Bone marrow (tissue), 2 donors: ENCODE measurements at places on chromosomes 4 and X.

GRCh38 chr4:77349796-77350195, 192.8 kb downstream of the CCNG2 start:
- no peak for DNase-seq

- no peak for DNase-seq
Measured at GRCh38 chrX:11180571-11180970, 69.4 kb downstream of the HCCS start.

GRCh38 chr4:142913461-142914030, 67.4 kb upstream of the INPP4B start:
- DNase-seq = no peak

DNA sequence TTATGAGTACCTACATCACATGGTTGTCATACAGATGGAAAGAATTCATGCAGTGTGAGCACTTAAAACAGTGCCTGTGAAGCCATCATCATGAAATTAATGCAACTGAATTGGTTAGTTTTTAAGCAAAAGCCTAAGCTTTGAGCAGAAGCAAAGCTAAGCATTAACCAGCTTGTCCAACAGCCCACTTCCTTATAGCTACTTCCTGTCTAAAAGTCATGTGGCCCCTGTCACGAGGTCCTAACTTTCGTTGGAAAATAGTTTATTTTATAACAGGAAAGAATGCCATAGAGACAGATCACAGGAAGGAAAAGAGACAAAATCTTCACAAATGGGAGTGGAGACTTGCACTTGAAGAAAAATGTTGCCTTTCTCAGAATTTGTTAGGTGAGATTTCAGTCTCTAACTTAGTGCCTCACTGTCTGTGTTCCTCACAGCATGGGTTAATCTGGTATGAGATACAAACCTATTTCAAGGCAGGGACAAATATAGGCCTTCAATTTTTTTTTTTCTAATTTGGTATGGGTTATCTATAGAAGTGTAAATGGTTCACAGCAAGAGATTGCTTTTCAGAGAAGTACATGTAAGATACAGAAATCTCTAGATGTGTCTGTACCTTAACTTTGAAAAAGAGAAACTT, 27.7 kb upstream of the VCX start:
- DNase-seq = no peak

GRCh38 chr4:156102411-156102810, 148.7 kb upstream of the CTSO start:
- no peak for DNase-seq

GRCh38 chr4:156779774-156780173, 191.8 kb downstream of the PDGFC start:
- no peak for DNase-seq

GRCh38 chr4:177057186-177057585, 252.5 kb upstream of the NEIL3 start:
- DNase-seq = no peak

GRCh38 chr4:85968945-85969819, 390.7 kb downstream of the MAPK10 start:
- no peak for DNase-seq

DNA sequence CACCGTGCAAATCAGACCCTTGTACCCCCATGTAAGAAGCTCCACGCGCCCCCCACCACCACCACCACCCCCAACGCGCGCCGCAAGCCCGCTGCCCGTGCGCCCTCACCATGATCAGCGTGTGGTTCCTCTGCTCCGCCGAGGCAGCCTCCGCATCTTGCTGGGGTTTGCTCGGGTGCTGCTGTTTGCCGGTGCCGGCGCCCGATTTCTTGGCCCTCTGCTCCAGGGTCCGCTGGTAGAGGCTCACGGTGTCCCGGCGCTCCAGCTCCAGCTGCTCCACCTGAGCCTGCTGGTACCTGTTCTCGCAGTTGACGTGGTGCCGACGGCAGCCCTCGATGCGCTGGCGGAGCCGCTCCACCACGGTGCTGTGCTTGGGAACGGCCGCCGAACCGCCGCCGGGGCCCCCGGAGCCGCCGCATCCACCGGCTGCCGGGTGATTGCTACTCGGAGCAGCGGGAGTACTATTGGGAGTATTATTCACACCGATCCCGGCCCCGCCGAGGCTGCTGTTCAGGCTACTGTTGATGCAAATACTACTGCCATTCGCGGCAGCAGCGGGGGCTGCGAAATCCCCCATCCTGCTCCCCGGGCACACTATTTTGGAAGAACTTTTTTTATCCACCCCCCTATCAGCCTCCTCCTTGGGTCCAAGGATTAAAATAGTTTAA, 1.1 kb downstream of the MAML3 start:
- no peak for DNase-seq

GRCh38 chr4:115424852-115425251, 311.4 kb upstream of the NDST4 start:
- DNase-seq = no peak

GRCh38 chrX:97987979-97988378, 1104.3 kb downstream of the RPA4 start:
- no peak for DNase-seq

- DNase-seq = no peak
Measured at GRCh38 chr4:504076-504475, 5.1 kb downstream of the PIGG start.

DNA sequence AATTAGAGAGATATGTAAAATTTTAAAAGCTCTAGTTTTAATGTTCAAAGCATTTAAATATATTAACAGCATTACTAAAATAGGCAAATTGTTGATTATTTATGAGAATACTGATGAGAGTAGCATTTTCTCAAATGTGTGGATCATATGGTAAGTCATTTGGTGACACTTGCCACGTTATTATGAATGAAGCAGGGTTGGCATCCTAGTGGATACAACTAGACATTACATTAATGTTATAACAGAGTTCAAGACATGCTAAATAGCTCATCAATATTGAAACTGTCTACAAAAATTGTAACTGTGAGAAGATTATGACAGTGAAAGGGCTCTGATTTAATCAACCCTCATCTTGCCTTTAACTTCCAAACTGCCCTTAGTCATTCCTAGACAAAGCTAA, 171.1 kb downstream of the PDGFC start:
- no peak for DNase-seq

- no peak for DNase-seq
Measured at GRCh38 chr4:135408109-135408508, 1206.5 kb upstream of the PABPC4L start.

DNA sequence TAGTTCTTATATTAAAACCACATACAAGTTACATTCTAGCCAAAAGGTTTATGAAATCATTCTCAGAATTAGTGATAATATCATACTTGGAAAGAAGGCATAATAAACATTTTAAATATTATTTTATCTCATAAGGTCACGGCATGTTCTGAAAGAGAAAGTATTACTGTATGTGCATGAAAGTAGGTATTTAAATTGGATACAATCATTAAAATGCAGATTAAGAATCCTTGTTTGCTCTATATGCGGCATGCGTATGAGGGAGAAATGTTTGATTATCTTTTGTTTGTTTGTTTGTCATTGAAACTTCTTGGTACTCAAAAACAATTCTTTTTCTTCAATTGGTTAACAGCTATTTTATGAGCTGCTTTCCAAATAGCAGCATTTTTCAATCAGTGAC, 183.9 kb upstream of the TLL1 start:
- DNase-seq = no peak

GRCh38 chr4:169902658-169903345, 123.4 kb downstream of the MFAP3L start:
- DNase-seq = no peak

DNA sequence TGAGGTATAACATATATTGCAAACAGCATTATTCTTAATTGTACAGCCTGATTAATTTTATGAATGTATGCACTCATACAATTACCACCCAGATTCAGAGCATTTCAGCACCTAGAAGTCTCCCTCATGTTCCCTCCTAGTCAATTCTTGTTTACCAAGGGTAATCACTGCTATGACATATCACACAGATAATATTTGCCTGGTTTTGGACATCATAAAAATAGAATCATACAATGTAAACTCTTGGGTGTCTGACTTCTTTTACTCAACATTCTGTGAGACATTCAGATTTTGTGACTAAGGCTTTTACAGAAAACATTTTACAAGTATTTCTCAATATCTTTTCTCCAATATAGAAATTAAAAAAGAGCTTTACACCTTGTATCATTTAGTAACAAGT, 66.9 kb downstream of the PTPN13 start:
- no peak for DNase-seq

- no peak for DNase-seq
Measured at GRCh38 chr4:11914406-11914805, 485.7 kb upstream of the HS3ST1 start.

- no peak for DNase-seq
Measured at GRCh38 chr4:159104694-159105414, 2.0 kb downstream of the RAPGEF2 start.

DNA sequence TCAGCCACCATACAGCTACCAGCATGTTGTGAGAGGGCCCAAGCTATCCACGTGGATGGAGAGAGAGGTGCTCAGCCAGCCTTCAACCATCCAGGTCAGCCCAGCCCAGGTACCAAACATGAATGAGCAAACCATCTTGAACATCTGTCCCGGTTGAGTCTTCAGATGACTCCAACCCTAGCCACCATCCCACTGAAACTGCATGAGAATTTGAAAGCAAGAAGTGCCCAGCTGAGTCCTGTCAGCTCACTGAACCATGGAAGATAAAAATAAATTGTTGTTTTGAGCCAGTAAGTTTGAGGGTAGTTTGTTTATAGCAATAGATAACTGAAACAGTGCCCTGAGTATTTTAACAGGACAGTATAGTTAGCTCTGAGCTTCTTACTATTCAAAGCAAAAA, 7.3 kb upstream of the SEL1L3 start:
- no peak for DNase-seq

DNA sequence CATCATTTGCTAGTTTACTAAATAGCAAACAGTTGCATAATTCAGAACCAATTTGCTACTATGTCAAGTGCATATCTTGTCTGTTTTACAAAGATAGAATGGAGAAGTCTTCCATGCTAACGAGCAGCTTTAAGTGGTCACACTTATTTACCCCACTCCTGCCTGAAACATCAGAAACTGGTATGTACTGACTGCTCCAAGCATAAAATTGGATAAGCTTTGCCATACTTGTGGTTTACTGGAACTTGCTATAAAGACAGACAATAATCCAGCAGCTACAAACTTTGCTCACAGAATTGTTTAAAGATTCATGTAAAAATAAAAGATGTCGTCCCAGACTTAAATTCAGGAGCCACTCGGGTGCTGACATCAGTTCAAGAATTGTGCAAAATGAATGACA, 13.3 kb upstream of the CDKL2 start:
- DNase-seq = no peak

- no peak for DNase-seq
Measured at GRCh38 chrX:72735561-72735960, 21.5 kb upstream of the PHKA1 start.

- no peak for DNase-seq
Measured at GRCh38 chrX:44971674-44972073, 98.7 kb downstream of the KDM6A start.

- DNase-seq = no peak
Measured at GRCh38 chrX:109774706-109775105, 41.6 kb upstream of the ACSL4 start.

DNA sequence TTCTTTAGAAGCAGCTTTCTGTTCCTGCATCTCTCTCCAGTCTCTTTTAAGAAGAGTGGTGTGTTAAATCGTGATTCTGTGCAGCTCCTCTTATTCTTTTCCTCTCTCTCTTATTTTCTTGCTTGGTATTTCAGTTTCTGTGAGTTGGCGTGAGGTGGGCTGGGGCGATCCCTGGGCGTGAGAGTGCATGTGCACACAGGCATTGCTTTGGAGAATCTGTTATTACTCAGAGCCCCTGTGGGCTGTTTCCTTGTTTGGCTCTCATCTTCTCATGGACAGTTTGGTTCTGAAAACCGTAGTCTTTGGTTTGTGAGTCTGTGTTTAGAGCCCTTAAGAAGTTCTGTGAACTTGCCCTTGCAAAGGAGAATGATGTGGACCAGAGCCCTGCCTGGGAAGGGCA, 97.2 kb upstream of the CLNK start:
- no peak for DNase-seq

GRCh38 chr4:2297606-2298531, 36.0 kb upstream of the MXD4 start:
- DNase-seq = no peak

GRCh38 chr4:1408418-1408817, 2.2 kb upstream of the NKX1-1 start:
- no peak for DNase-seq

DNA sequence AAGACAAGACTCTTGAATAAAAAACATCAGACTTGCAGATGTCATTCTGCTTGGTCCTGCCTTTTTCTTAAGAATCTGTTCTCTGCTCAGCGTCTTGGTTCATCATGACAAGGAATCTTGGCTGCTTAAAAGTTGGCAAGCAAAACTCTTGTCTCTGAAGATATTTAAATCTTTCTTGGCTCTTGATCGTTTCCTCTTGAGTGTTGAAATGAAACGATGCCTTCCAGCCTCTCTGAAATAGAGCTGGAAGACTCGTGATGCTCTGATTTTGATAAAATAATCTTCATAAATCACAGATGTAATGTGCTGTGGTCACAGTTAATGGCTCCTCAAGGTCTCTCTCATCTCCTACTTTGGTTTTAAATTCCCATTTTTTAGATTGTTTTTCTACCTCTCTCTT, 39.9 kb upstream of the TMEM192 start:
- no peak for DNase-seq

- no peak for DNase-seq
Measured at GRCh38 chr4:48131736-48132135, 2.3 kb downstream of the TXK start.

GRCh38 chr4:187414716-187415115, 580.9 kb upstream of the ZFP42 start:
- DNase-seq = no peak

DNA sequence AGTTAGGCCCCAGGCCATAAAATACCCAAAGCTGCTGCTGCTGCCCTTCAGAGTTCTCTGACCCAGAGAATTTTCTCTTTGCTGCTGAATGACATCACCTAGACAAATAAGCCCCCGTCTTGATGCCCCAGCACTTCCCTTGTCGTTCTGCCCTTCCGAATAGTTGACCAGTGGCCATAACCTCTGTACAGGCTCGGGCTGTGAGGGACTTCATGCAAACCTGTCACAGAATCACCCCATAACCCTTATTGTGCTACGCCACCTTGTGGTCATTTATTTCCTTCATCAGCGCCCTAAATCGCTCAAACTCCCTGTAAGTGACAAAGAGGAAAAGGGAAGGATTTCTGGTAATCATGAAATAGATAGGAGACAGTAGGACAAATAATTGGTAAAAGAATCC, 18.8 kb downstream of the SPACA5 start:
- no peak for DNase-seq
